ENCODE measurements at places on chromosomes 7 and 10.

DNA sequence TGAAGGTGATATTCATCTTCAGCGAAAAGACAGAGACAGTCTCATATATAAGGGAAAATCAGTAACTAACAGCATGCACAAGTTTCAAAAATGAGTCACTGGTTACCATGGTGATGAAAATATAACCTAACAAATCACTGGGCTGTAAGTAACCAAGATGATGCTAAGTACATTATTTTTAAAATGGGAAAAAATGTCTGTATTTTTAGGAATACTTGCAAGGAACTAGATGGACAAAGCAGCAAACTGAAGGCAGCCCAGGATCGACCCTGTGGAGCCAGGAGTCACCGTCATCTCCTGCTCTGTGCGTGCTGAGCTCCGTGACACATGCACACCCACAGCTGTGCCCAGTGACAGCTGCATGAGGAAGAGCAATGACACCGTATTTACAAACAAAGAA is 137.3 kb downstream of the ELMO1 start:
- no peak for DNase-seq

- DNase-seq = no peak
Measured at GRCh38 chr10:78362406-78363022, 328.9 kb downstream of the RPS24 start.

GRCh38 chr7:74101061-74101681 is 17.6 kb downstream of the LIMK1 start:
- no peak for DNase-seq

DNA sequence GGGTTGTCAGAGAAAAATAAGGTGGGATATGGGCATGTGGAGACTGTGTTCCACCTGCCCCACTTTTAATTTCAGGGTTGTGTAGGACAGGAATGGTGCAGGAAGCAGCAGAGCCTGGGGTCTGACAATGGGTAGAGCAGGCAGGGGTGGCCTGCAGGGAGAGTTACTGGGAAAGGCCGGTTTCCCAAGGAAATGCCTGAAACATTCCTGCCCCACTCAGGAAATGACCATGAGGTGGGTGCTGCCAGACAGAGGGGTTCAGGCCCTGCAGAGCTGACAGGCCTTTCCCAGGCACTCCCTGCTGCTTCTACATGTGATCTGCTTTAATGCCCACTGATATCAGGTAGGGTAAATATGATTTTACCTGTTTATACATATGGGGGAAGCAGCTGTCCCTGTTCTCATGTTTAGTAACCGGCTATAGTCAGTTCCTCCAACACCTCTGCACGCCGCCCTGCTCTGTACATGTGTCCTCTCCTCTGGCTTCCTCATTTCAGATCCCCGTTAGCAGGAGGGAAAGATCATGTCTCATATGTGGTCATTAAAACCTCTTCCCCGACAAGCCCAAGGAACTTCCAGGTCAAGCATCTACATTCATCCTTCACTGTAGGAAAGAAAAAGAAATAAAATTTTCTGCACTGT is 118.6 kb upstream of the PRSS58 start:
- no peak for DNase-seq

DNA sequence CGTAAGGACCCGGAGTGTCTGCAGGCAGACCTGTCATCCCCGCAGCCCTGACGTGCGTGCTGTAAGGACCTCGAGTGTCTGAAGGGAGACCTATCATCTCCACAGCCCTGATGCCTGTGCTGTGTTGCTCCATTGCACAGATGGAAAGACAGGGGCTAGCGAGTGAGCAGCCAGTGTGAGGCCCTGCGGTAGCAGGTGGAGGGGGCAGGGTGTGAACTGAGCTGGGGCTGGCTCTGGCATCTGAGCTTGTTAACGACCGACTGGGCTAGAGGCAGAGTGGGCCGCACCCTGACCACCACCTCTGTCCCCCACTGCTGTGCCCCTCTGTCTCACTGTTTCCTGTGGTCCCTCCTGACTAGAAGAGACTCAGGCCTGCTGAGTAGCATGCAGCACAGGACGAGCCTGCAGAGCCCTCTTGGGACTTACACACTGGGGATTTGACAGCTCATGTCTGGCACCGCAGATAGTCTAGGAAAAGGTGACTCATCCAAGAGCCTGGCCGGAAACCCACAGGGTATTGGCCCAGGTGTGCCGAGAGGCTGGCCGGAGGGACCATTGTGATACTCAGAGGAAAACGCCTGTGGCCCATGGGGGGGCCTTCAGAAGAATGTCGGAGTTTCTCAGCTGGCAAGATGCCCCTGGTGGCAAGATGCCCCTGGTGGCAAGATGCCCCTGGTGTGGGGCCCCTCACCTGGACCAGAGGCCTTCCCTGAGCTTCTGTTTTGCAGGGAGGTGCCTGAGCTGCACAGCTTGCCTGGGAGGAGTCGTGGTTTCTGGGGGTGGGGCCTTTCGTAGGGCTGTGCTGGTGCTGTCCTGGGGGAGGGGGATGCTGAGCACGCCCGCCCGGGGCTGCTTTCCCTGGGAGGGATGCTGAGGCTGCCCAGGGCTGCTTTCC is 34.3 kb downstream of the INPP5A start:
- peak; percentile 53 for DNase-seq

DNA sequence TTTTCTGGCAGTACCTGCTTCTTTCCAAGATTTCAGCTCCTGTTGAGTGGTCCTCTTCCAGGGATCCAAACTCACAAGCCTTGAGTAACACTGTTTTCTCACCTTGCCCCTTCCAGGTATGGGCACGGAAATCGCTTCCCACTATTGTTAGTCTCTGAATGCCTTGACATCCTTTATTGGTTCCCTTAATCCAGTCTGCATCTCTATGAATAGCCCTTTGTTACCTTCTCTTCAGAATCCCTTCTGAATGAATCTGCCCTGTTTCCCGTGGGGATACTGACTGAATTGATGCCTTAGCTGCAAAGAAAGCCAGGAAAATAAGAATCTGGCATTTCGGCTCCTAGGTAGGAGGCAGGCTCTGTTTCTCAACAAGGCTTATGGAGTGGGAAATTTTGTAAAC is 467.7 kb downstream of the PLXNA4 start:
- no peak for DNase-seq

- no peak for DNase-seq
Measured at GRCh38 chr7:38806912-38807311, 102.1 kb downstream of the VPS41 start.

- no peak for DNase-seq
Measured at GRCh38 chr10:75049316-75050148, 61.9 kb upstream of the SAMD8 start.

DNA sequence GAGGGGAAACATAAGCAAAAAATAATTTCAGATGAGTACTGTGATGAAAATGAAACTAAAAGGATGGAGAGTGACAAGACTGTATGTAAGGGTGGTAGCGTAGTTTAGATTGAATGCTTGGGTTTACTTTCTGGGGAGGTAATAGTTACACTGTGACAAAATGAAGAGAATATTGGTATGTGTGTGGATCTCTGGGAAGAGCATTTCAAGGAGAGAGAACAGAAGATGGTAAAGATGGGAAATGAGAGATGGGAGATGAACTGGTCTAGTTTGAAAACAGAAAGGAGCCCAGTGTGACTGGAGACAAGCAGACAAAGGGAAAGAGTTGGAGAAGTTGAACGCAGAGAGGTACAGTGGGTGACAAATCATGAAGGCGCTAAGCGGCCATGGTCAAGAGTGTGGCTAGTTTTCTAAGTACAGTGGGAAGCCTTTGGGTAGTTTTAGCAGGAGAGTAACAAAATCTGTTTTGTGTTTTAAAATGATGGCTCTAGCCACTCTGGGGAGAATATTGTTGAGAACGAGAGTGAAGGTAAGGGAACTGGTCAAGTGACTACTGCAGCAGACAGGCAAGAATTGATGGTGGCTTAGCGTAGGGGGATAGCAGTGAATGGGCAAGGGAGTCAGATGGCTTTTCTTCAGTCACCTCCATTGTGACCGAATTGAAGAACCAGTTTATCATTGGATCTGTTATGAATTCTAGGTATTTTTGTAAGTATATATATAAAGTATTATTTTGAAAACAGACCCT is 22.6 kb downstream of the PALS2 start:
- no peak for DNase-seq

GRCh38 chr7:47901542-47901941 is 46.7 kb downstream of the PKD1L1 start:
- peak; percentile 20 for DNase-seq

DNA sequence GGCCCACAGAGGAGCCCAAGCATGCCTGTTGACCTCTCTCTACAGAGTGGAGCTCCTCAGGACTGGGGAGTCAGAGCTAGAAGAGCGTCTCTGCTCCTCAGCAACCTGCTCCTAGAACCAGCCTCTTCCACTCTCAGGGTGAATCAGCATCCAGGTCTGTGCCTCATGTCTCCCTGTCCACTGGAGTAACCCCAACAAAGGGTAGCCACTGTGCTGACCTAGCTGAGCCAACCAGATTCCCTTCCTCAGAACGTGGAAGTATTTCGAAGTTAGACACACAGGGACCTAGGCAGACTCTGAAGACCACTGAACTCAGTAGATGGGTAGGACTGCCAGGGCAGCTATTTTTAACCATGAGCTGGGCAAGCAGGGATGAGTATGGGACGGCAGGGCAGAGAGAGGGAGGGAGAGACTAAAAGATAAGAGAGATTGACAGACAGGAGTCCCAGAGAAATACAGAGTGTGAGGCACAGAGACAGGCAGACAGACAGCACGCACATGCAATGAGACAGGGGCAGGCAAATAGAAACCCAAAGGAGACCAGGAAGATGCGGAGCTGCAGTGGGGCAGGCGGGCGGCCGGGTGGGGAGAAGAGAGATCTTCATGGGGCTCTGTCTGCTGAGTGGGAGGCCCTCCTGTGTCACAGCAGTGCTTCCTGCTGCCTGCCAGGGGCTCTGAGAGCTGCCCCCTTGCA is 56.7 kb downstream of the OSBPL3 start:
- no peak for DNase-seq

- no peak for DNase-seq
Measured at GRCh38 chr10:19117438-19117837, 68.8 kb downstream of the MALRD1 start.

DNA sequence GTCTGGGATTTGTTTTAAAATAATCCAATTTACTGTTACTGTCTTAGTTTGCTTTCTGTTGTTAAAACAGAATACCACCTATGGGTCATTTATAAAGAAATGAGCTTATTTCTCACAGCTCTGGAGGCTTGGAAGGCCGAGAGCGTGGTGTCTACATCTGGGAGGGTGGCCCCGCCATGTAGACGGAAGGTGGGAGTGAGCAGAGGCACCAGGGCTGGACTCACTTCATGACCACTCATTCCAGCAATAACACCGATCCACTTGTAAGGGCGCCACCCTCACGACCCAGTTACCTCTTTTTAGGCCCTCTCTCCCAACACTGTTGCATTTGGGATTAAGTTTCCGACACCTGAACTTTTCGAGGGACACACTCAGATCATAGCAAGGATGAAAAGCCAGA is 36.2 kb upstream of the CFAP46 start:
- no peak for DNase-seq

- DNase-seq = no peak
Measured at GRCh38 chr10:32889631-32890212, 68.3 kb downstream of the ITGB1 start.

- DNase-seq = no peak
Measured at GRCh38 chr10:94213980-94214379, 148.8 kb downstream of the NOC3L start.

- DNase-seq = no peak
Measured at GRCh38 chr7:113444261-113444660, 325.9 kb upstream of the SMIM30 start.

GRCh38 chr10:18021725-18022480 is 70.2 kb downstream of the SLC39A12 start:
- no peak for DNase-seq

GRCh38 chr10:50396491-50397311 is 145.4 kb upstream of the ASAH2 start:
- no peak for DNase-seq

GRCh38 chr7:90747516-90747915 is 151.4 kb downstream of the CDK14 start:
- DNase-seq = no peak

GRCh38 chr7:88395715-88396114 is 89.0 kb upstream of the STEAP4 start:
- no peak for DNase-seq

DNA sequence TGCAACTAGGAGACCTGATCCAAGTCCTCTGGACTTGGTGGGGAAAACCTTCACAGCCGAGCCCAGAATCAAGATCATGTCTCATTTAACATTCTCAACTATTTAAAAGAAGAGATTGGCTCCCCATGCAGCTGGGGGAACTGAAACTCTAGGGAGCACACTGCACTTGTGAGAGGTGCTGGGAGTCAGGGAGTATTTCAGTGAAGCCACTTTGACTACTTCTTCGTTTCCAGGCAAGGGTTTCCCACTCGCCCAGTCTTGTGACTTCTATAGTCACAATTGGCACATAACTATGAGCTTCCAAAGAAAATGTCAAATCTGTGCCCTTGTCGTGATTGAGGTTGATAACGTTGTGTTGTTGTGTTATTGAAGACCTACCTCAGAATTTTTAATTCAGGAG is 62.9 kb downstream of the AKR1B1 start:
- no peak for DNase-seq

GRCh38 chr7:36507475-36508440 is 118.1 kb downstream of the ANLN start:
- no peak for DNase-seq

DNA sequence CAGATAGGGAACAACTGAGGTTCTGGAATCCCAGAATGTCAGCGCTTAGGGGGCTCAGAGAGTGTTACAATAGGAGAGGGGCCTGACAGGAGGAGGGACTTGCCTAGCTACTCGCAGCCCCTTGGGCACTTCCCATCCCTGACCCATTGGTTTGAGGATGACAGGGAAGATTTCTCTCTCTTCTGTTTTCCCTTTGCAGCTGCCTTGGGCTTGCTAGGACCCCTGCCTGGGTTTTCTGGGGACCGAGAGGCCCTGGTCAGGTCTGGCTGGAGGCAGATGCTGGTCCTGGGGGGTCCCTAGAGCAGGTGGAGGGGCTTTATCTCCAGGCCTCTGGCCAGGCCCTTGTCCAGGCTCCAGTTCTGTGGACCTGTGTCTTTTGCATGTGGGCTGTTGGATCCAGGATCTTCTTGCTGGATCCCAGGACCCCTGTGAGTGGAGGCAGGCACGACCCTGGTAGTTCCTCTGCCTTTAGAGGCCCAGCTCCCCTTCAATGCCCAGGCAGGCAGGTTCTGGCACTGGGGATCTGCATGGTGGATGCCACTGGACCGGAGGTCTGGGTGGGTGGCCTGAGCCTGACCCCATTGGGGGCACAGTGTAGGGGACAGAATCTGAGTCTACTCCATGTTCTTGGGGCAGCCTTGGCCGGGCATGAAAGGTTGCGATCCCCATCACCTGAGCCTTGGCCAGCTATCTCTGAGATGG is 26.9 kb downstream of the RAMP3 start:
- DNase-seq = no peak
